Effector memory CD4-positive, alpha-beta T cell (primary cell): ENCODE measurements at places on chromosomes 2 and 18.

- no peak for DNase-seq
Observed at GRCh38 chr2:20378891-20379519, 28.4 kb upstream of the PUM2 start.

GRCh38 chr2:10328670-10329579, 26.2 kb downstream of the HPCAL1 start:
- no peak for DNase-seq

DNA sequence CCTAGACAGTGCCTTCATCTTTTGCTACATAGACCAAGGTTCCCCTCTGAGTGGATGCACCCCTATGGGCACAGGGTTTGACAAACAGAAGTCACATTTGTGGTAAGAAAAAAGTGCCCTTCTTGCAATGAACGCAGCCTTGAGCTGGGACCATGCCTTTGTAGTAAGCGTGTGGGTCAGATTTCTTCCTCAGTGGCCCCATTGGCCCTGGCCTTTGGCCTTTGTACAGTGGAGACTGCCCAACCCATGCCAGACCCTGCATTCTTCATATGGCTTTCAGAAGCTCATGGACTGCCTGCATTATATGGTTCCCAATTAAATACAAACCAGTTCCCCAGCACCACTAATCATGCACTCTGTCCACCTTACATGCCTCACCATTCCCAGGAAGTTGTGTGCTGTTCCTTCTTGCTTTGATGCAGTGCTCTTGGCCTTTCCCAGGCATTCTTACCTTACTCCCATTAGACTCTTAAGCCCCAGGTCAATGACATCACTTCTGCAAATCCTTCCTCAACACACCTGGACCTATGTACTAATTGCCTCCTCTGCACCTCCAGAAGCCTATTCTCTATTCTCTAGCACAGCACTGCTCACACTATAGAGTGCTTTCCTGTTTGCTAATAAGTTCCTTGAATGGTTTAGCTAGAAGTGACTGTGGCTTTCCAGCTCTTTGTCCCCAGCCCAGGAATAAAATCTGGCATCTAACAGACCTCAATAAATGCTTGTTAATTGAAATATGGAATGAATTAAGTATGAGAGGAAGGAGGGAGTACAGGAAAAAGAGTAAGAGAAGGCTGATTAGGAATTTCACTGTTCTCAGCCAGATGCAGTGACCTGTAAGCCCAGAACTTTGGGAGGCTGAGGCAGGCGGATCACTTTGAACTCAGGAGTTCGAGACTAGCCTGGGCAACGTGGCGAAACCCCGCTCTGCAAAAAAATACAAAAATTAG, 60.2 kb downstream of the TMEM247 start:
- no peak for DNase-seq

GRCh38 chr2:223010641-223011040, 41.3 kb upstream of the KCNE4 start:
- DNase-seq, result no peak

GRCh38 chr2:8600456-8600855, 81.4 kb upstream of the ID2 start:
- no peak for DNase-seq

GRCh38 chr18:43222501-43222900, 54.8 kb downstream of the SYT4 start:
- DNase-seq, result no peak

GRCh38 chr2:37558623-37559022, 112.8 kb downstream of the CDC42EP3 start:
- no peak for DNase-seq

GRCh38 chr18:9096007-9096371, 6.5 kb upstream of the NDUFV2 start:
- no peak for DNase-seq

GRCh38 chr2:8544786-8545694, 136.8 kb upstream of the ID2 start:
- peak; percentile 80 for DNase-seq

GRCh38 chr2:6929196-6929819, 12.1 kb downstream of the RNF144A start:
- no peak for DNase-seq

- no peak for DNase-seq
Observed at GRCh38 chr18:24063121-24063731, 48.7 kb downstream of the TTC39C start.

- no peak for DNase-seq
Observed at GRCh38 chr18:79750980-79751571, 46.7 kb upstream of the KCNG2 start.

GRCh38 chr2:200658278-200658864, 72.6 kb downstream of the AOX1 start:
- DNase-seq, result no peak

DNA sequence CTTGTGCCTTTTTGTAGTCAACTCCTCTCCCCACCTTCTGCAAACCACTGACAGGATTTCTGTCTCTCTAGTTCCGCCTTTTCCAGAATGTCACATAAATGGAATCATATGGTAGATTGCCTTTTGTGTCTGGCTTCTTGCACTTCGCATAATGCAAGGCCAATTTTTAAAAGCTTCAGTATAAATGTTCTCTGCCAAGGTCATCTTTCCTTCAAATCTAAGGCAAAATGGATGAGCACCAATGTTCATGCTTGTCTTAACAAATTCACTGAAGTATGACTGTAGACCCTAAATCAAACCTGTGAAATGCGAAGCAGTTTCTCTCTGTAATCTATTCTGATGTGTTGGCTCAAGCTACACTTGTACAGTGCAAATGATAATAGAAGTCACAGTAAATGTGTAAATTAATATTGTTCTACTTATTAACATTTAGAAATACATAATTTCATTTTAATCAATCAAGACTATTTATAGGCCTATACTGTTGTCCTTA, 92.8 kb upstream of the GLS start:
- no peak for DNase-seq

DNA sequence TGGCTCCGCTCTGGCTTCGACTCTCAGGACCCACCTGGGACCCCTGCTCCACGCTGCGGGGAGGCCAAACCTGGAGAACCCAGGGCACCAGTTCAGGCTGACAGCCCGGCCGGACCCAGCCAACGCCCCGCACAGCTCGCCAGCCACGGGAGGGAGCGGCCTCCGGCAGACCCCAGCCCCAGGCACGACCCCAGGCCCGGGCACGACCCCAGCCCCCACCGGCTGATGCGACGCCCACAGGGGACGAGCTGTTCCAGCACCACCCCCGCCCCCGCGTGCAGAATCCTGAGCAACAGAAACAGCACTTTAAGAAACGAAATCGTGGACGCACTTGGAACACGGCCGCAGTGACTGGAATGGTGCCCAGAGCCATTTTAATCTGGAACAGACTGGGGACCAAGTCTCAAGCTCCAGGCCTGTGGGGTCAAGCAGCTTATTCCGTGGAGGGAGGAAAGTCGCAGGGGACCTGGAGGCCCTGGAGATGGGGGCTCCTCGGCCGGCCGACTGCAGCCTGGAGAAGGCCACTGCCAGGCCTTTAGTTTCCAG, 74.2 kb downstream of the MBP start:
- DNase-seq, result no peak

GRCh38 chr2:224638301-224638823, 53.2 kb upstream of the CUL3 start:
- DNase-seq, result no peak

DNA sequence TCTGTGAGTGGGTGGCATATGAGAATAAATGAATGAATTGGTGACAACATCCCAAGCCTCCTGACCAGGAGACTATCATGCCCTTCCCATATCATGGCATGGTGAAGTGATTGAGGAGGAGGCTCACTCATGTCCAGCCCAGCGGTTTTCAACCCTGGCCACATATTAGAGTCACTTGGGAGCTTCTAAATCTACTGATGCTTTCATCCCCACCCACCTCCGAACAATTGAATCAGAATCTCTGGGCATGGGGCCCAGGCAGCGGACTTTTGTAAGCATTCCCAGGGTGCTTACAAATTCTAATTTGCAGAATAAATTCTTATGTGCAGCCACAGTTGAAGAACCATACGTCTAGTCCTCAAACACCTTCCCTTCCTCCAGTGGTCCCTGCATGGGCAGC, 81.7 kb upstream of the SEC11C start:
- DNase-seq, result no peak

GRCh38 chr2:14881651-14882327, 249.3 kb downstream of the LRATD1 start:
- DNase-seq, result no peak

- no peak for DNase-seq
Observed at GRCh38 chr2:144048631-144049060, 471.3 kb downstream of the ZEB2 start.

GRCh38 chr2:190996338-190996946, 17.5 kb downstream of the STAT1 start:
- DNase-seq, result peak; percentile 14

GRCh38 chr2:165371356-165371755, 98.1 kb upstream of the CSRNP3 start:
- no peak for DNase-seq

DNA sequence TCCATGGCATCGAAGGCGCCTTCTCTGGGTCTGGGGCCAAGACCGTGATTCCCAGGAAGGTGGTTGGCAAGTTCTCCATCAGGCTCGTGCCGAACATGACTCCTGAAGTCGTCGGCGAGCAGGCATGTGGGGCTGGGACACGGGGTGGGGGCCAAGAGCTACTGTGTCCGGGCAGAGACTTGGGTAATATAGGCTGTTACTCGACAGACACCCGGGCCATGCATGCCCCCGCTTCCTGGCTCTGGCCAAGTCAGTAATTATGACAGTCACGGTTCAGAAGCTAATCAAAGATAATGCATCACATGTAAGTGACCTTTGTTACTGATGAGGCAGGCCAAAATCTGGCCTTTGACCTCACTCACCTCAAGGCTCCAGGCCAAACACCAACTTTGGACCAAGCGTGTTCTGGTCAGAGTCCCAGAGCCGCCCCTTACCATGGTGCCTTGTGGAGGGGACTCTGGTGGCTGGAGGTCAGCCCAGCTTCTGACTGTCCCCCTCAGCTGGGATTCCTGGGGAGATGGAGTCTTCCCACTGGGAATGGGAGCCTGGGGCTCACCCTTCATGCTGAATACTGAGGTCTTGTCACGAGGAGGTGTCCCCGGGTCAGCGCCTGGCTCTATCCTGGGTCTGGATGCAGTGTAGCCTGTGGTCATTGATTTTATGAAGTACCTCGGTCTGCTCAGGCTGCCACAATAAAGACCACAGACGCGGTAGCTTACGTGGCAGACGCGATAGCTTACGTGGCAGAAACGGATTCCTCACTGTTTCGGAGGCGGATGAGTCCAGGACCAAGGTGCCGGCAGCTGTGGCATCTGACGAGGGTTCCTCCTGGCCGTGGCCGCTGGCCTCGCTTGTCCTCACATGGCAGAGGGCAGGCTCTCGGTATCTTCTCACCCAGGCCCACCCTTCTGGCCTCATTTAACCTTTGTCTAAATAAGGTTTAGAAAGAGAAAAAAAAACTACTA, 17.7 kb upstream of the CNDP1 start:
- no peak for DNase-seq

- DNase-seq, result no peak
Observed at GRCh38 chr2:178674122-178674521, 133.1 kb downstream of the TTN start.

DNA sequence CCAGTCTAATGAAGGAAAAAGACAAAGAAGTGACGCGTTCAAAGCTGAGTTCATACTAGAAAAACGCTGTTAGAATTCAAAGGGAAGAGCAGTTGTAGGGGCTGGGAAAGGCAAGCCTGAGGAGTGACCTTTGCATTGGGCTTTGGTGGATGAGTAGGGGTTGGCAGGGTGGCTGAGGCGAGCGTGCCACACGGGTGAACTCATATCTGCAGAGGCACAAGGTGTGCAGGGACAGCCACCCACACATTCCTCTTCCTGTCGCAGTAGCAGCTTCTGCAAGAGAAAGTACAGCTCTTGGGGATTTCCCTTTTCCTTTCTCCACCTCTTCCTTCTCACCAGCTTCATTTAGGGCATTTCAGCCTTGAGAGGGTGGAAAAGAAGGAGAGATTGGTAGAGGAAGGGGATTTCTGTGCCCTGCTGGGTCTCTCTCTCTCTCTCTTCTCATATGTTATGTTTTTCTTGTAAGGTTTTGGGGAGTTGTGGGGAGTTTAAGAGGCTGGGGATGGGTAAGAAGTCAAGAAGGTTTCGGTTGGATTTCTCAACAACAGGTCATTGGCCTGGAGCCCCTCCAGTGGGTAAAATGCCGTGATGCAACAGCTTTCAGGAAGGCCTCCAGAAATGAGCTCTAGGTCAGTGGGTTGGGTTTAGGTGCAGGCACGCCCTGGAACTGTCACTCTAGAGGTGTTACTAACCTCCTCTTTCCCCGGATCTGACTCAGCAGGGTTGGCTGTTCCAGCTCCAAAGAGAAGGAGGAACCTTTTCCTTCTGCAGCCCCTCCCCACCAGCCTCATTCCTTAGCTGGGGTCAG, 40.1 kb downstream of the ODC1 start:
- peak; percentile 15 for DNase-seq

DNA sequence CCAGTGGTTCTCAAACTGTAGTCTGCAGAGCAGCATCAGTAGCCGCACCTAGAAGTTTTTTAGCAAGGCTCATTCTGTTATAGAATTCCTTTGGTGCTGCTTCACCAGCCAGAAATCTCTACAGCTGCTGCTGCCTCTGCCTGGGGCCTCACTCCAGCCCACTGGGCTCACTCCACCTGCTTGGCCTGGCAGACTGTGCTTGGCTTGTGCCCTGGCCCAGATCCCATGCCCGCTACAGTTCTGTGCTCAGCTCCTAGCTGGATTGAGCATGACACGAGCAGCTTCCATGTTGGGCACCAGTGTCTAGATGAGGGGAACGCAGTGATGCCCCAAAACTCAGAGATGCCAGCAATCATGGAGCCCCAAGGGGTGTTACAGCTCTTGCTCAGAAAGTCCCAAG, 22.6 kb downstream of the MAPK4 start:
- no peak for DNase-seq

DNA sequence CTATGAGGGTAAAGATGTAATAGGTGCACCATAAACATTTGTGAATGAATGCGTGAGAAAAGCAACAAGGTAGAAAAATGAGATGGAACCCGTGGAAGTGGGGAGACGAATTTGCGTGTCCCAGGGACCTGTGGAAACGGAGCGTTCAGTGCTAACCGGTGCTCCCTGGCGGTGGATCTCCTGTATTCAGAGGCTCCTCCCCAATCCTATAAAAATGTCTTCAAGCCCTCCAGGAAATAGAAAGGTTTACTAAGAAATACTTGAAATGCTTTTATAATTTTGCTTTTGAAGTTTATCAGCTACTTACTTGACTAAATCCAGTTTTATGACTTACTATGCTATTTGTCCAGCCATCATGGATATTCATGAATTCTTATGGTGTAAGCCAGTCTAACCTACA, 62.8 kb upstream of the RBM44 start:
- no peak for DNase-seq

- DNase-seq, result no peak
Observed at GRCh38 chr18:38305961-38306360, 740.4 kb upstream of the CELF4 start.

- DNase-seq, result no peak
Observed at GRCh38 chr2:224670203-224670602, 46.0 kb downstream of the CCDC195 start.

GRCh38 chr2:37323176-37323780, 1.4 kb downstream of the PRKD3 start:
- no peak for DNase-seq
